Stimulated activated CD8-positive, alpha-beta memory T cell treated with anti-CD3 and anti-CD28 coated beads, Interleukin-15, amount 100 ng/mL, for 4 hours (primary cell): ENCODE measurements at places on chromosomes 2 and 18.

DNA sequence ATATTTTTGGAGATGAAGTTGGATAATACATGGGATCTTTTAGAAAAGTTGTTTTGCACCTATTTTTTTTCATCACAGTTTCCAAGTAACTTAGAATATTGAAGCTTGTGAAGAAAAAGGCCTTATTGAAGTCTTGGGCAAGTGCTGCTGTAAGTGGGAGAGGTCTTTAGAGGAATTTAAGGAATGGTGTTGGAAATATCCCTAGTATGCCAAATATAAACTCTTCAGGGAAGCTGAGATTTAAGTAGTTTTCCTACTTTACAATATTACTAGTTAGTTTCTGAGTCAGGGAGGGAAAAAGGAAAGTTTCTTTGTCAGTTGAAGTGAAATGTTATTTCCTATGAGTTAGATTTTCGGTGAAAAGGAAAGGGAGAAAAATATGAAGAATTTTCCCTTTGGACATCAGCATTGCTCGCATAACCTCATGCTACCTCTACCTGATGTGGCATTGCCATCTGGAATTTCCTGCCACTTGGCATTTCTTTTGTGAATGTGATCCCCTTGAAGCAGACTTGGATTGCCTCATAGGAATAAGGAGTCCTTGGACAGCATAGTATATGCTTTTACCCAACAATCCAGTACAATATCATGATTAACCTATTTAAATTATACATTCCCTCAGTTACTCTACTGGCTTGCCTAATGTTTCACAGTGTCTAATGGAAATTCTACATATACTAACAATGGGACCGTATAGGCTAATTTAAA lies 12.1 kb downstream of the PLEKHH2 start:
- DNase-seq, result no peak

DNA sequence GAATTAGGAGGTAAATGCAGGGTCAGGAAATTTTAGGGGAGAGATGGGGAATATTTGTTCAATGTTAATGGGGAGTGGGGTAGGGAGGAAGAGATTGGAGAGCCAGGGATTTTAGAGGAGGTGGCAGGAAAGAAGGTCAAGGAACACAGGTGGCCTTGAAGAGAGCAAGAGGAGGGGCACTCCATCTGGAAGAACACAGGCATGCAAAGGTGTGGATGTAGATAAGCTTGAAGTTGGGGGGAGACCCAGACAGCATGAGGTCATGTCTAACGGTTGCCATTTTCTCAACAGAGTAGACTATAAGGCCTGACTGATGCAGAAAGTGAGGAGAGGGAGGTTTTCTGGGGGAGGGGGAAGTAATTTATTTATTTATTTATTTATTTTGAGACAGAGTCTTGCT lies 77.5 kb downstream of the MAIP1 start:
- no peak for DNase-seq

GRCh38 chr2:239942090-239942489 lies 83.1 kb downstream of the NDUFA10 start:
- DNase-seq, result no peak

DNA sequence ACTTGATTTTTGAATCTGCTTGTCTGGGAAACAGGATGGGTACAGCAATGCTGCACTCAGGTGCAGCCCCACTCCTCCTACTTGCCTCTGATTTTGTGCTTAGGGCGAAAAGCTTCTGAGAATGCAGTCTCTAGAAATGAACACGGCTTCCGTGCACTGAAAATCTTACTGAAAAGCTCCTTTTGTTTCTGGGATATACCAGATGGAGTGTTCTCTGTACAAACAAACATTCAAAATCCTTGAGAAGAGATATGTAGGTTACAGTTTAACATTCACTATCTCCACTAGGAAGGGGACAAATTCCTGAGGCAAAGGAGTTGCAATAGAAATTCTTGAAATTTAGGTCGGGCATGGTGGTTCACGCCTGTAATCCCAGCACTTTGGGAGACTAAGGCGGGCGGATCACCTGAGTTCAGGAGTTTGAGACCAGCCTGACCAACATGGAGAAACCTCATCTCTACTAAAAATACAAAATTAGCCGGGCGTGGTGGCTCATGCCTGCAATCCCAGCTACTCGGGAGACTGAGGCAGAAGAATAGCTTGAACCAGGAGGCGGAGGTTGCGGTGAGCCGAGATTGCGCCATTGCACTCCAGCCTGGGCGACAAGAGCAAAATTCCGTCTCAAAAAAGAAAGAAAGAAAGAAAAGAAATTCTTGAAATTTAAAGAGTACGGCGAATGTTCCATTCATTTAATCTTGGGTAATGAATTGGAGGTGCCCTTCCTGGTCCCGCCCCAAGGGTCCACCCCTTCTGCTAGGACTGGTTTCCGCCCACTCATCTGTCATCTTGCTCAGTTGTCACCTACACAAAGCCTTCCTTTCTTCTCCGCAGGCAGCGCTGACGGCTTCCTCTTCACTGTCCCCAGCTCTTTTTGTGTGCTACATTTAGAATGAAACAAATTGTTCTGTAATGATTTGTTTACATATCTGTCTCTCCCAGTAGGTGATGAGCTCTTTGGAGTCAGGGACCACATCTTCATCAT lies 92.4 kb downstream of the SOCS6 start:
- no peak for DNase-seq

DNA sequence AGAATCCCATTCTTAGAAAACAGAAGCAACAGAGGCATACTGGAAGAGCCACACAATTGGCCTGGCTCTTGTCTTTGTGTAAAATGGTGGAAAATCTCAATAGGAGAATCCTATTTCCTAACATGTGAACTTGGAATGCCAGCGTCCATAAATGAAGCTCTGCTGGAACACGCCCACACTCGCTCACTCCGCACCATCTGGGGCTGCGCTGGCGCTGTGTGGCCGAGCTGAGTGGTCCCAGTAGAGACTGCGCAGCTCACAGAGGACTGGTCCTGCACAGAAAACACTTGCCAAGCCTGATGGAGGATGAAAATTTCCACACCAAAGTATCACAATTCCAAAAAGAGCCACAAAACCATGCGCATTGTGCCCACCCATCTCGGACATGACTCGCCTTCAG lies 56.2 kb downstream of the PXDN start:
- no peak for DNase-seq

- DNase-seq, result no peak
Measured at GRCh38 chr2:20447437-20448245, 767 bp downstream of the RHOB start.

DNA sequence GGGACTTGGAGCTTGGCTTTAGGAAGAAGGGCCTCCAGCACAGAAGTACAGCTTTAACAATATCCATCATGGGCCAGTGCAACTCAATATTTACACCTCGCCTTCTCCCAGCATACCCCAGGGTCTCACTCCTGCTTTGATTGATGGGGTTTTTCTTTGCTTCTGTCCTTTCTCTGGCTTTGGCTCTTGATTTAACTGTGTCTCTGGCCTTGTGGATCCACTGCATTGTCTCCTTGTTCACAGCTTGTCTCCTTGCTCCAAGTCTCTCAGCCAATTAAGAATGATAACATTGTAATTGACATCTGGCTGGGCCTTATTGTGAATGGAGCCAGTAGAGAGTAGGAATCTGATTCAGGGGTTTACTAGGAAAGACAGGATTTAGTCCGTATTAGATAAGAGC lies 1019.5 kb downstream of the TMEM182 start:
- no peak for DNase-seq

DNA sequence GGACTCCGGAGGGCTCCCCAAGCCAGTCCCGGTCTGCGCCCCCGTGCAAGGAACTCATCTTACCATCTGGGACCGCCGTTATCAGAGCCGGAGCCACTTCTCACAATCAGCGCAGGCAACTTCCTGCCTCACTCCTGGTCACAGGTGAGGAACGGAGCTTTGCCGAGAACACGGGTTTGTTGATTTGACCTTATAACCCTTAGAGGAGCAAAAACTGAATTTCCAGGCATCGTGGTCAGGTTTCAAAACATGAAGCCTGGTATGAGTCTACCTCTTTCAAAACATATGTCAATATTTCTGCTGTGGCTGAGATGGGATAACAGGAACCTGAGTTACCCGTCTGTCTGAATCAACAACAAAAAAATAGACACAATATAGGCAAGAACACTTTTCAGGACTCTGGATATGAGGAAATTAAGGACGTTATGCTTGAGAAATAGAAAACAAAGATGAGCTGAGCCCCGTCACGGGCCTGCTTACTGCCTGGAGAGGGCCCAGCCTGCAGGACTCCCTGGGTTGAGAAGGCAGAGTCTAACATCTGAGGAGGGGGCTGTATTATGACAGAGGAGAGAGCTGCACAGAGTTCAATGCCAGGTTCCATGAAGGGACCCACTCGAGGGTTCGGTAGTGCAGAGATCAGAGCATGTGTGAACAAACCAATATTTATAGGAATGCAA lies 148.7 kb downstream of the NDUFA10 start:
- no peak for DNase-seq

GRCh38 chr2:121335294-121336290 lies 50.6 kb upstream of the TFCP2L1 start:
- DNase-seq, result no peak

DNA sequence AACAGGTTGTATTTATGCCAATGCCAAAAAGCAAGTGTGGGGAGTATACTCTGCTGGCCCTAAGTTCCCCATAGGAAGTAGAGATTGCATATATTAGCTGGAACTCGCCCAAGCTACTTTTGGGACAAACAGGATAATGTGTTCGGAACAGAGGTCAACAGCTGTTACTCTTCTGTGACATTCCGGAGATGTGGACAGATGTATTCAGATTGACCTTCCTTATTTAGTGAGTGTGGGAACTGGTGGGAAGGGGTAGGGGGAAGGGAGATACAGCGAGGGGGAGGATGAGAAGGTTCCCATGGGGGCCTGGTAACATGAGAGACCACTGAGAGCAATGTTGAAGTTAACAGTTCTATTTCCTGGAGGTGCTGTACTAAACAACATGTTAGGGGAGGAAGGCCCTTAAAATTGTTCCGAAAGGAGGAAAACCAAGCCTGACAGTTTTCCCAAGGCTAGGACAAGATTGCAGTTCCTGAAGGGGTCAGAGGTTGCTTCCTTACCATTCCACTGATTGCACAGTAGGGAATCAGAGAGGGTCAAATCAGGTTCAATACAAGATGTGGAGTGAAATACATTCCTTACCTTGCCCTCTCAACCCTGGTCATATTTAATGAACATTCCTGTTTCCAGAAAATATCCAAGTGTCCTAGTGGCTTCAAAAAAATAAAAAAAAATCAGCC lies 14.3 kb upstream of the CD28 start:
- no peak for DNase-seq

DNA sequence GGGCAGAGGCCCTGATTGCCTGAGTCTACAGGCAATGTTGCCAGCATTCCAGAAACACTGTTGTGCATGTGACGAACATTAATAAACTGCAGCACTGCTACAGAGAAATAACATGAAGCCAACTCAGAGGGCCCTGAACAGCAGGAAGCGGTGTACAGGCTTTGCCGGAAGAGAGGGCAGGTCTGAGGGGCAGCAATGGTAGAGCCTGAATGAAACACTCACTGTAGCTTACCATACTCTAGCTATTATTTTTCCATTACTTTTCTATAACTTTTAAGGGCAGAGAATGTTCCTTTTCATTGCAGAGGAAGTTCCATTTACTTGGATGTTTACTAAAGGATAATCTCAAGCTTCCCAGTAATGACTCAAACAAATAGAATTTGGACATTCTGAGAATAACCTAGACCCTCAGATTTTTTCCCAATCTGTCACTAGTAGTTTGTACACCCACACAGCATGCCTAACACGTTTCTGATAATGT lies 150.4 kb downstream of the MTX2 start:
- no peak for DNase-seq

DNA sequence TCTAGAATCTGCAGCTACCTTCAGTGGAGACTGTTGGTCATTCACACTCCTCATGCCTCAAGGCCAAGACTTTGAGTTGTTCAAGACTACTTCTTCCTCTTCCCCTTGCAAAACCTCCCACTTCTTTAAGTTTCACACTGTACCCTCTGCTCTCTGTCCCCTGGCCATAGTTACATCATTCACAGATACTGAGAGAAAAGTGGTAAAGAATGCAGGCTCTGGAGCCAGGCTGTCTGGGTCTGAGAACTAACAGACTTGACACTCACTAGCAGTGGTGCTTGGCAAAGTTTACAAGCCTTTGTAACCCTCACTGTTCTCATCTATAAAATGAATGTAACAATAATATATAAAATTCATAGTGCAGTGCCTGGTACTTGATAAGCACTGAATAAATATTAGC lies 61.8 kb downstream of the CDH20 start:
- no peak for DNase-seq

GRCh38 chr2:111716905-111717775 lies 166.9 kb downstream of the ANAPC1 start:
- DNase-seq, result no peak

- no peak for DNase-seq
Measured at GRCh38 chr2:85435981-85436835, 17.7 kb downstream of the SH2D6 start.

DNA sequence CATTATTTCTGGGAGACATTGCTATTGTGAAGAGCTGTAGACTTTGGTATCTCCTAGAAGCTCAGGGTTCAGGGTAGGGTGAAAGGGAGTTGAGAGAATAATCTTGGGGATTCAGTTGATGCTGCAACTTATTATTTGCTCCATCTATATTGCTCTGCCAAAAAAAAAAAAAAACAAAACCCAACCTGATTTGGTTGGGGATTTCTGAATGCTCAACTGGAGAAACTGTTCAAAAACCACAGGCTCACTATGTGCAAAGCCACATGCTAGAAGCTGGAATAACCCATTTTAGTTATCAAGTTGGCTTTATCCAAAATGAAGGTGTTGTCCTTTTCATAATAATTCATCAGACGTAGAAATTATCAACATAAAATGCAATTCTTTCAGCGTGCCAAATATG lies 309.1 kb downstream of the TGIF1 start:
- DNase-seq, result no peak
